ENCODE measurements at places on chromosomes 4 and X.
A peak's percentile ranks its signal among the peaks of the same experiment; 100 is the strongest.

GRCh38 chr4:72918362-72918761 lies 151.2 kb downstream of the COX18 start:
- DNase-seq: no peak

GRCh38 chr4:16023776-16024408 lies 59.9 kb downstream of the PROM1 start:
- DNase-seq: no peak

GRCh38 chr4:45423896-45424295 lies 697.5 kb upstream of the GNPDA2 start:
- no peak for DNase-seq

- DNase-seq: no peak
These were observed 30.9 kb downstream of the PDLIM3 start for GRCh38 chr4:185504098-185505047.

DNA sequence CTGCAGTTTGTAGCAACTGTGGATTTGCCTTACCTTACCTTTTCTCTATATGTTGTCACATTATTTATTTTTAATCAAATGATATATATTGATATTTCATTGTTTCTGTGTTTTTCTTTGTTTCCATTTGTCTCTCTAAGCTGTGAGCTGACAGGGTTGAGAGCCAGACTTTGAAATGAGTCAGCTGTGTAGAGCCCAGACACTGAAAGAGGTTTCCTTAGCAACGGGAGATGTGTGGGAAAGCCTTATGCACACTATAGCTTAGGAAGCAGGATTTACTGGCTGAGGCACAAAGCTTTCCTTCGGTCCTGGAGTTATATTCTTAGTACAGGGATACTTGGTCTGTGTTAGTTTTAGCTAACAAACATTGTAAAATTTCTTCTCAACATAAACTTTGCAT lies 192.2 kb downstream of the FGF13 start:
- no peak for DNase-seq

DNA sequence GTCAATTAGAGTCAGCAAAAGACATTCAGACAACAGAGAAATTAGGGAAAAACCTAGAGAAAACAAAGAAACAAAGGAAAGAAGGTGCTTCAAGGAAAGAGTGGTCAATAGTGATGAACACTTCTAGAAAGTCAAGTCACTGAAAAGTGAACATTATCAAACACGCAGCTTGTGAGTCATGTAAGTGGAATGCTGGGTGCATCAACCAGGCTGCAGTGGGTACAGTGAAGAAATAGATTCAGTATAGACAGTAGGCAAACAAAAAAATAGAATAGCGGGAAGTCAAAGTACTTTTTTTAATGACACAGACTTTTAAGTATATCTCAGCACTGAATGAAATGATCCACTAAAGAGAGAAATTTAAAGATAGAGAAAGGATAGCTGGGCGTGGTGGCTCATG lies 245.8 kb downstream of the ARHGAP24 start:
- DNase-seq: no peak

DNA sequence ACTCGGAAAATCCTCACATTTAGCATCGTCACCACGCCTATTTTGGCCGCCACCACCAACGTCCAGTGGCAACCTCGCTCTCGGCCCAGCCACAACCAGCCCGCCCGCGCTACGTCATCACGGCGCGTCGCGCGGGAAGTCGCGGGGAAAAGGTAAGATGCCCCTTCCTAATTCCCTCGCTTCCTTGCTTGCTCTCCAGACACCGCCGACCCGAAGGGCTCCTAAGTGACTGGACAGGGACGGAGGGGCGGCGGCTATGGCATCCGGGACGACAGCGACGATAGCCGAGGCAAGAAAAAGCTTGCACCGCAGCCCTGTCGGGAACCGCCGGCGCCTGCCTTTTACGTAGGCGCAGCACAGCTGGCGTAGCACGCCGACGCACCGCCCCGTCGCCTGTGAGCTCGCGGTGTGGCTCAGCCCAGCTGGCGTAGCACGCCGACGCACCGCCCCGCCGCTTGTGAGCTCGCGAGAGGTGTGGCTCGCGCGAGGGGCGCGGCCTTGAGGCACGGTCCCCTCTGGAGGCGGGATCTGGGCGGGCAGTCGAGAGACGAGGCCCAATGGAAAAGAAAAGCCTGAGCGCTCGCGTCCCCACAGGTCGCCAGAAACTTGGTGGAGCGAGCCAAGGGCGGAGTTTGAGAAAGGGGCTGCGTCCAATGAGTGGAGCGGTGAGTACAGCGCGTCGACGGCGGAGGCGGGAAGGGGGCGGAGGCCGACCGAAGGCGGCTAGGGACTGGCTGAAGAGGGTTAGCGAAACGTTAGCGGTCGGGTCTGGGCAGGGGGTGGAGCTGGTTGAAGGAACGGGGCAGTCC lies at the start of gene HDAC6:
Gene HDAC6 (plus strand): TSS at position 788 of the 809 bp plus-strand sequence. CDS start 626 bp downstream, outside the sequence.
- peak; percentile 91 for DNase-seq

Measured in stimulated activated CD8-positive, alpha-beta memory T cell treated with anti-CD3 and anti-CD28 coated beads, Interleukin-15, amount 100 ng/mL, for 4 hours (primary cell).